ENCODE measurements at places on chromosomes 3 and 15.

- no peak for DNase-seq
Observed at GRCh38 chr15:93052090-93052879, 36.7 kb downstream of the RGMA start.

DNA sequence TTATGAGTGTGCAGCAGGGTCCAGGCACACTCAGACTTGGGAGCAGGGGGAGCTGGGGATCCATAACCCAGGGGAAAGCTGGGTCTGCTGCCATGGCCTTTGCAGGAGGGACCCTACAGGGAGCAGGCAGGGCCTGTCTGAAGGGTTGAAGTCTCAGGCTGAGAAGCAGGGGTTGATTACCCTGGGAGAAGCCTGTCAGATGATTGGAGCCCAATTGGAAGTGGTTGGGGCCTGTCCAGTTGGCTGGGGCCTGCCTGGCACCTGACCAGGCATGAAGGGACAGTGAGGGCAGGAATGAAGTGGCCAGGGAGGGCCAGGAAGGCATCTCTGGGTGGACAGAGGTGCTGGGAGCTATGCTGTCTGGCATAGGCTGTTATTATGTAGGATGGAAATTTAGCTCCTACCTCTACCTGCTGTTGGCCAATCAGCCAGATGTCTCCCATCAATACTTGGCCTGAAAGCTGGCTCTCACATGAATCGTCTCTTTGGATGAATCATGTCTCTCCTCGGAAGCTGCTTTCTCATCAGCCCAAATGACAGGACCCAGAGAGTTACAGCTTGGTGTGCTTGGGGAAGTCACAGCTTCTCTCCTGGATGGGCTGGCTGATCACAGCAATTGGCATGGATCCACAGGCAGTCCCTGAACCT lies 27.4 kb upstream of the SLCO2A1 start:
- DNase-seq, result no peak

GRCh38 chr15:48336940-48337339 lies 5.7 kb downstream of the DUT start:
- DNase-seq, result no peak

- DNase-seq, result no peak
Observed at GRCh38 chr3:74435631-74436030, 178.8 kb downstream of the CNTN3 start.

GRCh38 chr3:154062513-154062912 lies 58.7 kb upstream of the ARHGEF26 start:
- DNase-seq, result no peak
